Cortex of kidney (tissue), 1 donor: ENCODE measurements at places on chromosomes 7 and 10.

GRCh38 chr10:50614444-50615137 lies 9.2 kb downstream of the SGMS1 start:
- DNase-seq = no peak

- no peak for DNase-seq
These were observed 911.2 kb downstream of the TYW1 start for GRCh38 chr7:67907792-67908191.

- DNase-seq = no peak
These were observed 139.3 kb downstream of the CXCL12 start for GRCh38 chr10:44245601-44245938.

GRCh38 chr10:102291221-102291905 lies 46.0 kb downstream of the GBF1 start:
- DNase-seq = no peak

GRCh38 chr10:35452171-35452570 lies 115.9 kb downstream of the CCNY start:
- DNase-seq = no peak

- no peak for DNase-seq
These were observed 12.7 kb upstream of the AGR2 start for GRCh38 chr7:16817536-16817935.

GRCh38 chr7:70056363-70056762 lies 458.1 kb downstream of the AUTS2 start:
- DNase-seq = no peak

DNA sequence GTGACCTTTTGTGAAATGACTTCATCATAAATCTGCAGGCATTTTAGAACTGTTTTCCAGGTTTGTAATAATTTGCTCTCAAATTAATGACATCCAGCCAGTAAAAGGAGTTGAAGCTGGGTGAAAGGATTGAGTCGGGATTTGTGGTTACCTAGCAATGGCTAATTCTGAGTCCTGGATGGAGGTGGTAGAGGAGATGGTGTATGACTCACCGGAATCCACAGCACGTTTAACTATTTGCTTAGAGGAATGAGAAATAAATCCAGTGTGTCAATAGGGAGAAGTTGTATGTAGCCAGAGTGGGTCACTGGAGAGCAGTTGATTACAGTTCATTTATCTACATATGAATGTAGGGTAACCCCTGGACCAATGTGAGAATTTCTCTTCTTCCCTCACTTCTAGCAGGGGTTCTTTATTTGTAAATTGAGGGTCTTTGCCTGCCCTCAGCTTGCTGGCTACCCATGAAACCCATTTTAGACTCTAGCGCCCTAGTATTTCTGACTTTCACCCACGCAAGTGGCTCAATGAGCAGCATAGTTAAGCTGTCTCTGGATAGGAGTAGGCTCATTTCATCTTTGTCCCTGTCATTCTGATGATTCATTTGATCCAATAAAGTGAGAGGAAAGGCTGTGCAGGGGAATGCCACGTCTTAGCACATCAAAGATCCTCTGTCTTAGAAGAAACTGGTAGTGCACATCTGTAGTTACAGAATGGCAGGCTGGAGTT lies 547.8 kb downstream of the SORCS3 start:
- no peak for DNase-seq

DNA sequence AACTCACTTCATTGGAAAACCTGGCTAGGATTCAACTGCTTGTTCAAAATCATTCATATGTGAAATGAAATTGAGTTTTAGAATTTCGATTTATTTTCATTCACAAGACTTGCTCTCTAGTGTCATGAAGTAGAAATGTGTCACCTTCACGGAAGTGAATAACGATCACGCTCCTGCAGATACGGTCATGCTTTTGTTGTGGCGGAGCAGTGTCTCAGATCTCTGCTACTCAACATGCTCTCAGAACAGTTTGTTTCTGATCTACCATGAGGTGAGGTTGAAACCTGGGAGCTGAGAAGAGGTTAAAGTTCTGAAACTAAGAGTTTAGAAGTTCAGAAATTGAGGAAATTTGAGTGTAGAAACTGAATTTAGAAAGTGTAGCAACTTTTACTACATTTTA lies 13.8 kb upstream of the PITRM1 start:
- no peak for DNase-seq

GRCh38 chr10:16843252-16843870 lies 26.1 kb upstream of the RSU1 start:
- no peak for DNase-seq

DNA sequence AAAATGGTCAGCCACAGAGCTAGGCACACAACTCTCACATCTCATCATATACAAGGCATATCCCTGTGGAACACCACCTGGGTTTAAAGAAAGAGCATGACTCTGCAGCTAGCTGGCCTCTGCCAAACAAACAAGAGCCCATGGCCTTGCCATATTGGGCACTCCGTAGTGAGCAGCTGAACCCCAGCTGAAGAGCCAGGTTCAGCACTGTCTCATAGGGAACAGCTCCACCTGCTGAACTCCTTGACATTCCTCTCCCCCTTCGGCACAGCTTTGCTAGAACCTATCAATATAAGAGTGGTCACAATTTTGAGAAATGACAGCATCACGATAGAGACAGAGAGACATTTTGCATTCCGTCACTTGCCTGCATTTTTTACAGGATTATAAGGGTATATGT lies 20.0 kb downstream of the SORCS1 start:
- DNase-seq = no peak

GRCh38 chr10:27660268-27660667 lies 85.4 kb downstream of the MKX start:
- no peak for DNase-seq

- no peak for DNase-seq
These were observed 210.6 kb upstream of the FZD8 start for GRCh38 chr10:35852721-35853120.

DNA sequence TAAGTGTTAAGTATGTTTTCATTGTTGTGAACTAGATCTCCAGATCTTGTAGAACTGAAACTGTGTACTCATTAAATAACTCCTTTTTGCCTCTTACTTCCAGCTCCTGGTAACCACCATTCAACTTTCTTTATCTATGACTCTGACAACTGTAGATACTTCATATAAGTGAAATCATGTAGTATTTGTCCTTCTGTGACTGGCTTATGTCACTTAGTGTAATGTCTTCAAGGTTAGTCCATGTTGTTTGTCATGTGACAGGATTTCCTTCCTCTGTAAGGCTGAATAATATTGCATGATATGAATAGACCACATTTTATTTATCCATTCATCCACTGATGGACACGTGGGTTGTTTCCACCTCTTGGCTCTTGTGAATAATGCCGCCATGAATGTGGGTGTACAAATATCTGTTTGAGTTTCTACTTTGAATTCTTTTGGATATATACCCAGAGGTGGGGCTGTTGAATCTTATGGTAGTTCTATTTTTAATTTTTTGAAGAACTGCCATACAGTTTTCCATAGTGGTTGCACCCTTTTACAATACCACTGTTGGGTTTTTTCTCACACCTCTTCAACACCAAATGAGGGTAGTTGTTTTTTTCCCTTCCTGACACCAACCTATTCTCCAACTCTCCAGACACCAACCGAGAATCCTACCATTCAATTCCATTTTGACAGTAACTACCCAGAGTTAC lies 10.7 kb upstream of the FMC1 start:
- DNase-seq = no peak

GRCh38 chr7:91636129-91636724 lies 244.3 kb downstream of the MTERF1 start:
- DNase-seq = no peak

GRCh38 chr7:30835396-30835915 lies 64.2 kb downstream of the MINDY4 start:
- no peak for DNase-seq

GRCh38 chr10:124346831-124347230 lies 71.9 kb downstream of the OAT start:
- no peak for DNase-seq

- DNase-seq = no peak
These were observed 6.9 kb upstream of the ORAI2 start for GRCh38 chr7:102426268-102427018.

DNA sequence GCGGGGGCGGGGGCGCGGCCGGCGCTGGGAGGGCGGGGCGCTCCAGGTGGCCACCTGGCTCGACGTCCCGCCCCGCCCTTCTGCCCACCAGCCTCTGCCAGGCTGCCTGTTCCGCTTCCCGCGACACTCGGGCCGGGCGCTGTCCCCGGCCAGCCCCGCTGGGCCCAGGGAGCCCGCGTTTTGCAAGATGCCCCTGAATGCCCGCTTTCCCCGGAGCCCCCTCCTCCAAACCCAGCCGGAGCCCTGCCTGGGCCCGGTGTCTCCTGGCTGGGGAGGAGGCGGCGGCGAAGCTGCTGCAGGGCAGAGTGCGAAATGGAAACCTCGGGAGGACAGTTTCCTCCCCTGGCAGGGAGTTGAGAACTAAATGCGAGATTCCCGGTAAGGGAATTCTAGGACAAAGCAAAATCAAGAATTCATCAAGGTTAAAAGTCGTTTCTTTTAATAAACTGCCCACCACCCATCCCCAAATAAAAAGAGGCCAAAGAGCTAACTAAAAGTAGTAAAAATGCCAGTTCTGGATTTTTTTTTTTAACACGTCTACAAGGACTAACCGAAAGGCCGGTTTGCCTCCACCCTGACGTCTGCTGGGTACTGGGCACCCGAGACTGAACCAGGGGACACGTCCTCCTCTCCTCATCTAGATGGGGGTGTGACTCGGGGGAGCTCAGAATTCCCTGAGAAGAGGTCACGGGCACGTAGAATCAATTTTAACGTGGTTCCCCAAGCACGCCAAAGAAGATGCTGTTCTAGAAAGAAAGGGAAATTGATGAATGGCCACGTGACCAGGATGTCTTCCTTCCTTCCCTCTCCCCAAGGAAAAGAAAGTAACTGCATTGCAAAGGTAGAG lies 200.4 kb upstream of the NFE2L3 start:
- no peak for DNase-seq

DNA sequence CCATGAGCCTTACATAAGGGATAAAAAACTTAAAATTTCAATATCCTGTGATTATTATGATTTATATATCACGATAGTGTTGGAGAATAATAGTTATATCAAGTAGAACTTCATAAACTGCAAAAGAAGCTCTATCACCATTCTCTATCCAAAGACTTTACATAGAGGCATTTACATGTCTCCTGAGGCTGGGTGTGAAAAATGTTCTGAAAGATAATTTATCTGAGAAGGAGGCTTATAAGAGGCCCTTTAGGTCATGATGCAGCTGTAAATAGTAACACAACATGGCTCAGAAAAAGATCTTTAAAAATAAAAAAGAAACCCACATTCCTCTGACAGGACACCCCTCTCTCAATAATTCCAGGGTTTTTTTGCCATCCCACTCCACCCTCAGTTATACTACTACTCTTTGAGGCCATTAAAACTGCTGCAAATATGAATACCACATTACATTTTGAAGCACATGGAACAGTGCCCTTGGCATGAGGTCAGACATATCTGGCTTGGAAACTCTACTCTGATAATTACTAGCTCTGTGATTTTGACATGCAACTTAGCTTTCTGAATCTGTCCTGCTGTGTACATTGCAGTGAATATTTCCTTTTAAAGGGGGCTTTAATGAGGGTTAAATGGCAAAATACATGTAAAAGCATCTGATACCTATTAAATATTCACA lies 55.5 kb downstream of the SLC16A12 start:
- DNase-seq = no peak

- DNase-seq = no peak
These were observed 72.0 kb upstream of the BTBD16 start for GRCh38 chr10:122199070-122199469.

DNA sequence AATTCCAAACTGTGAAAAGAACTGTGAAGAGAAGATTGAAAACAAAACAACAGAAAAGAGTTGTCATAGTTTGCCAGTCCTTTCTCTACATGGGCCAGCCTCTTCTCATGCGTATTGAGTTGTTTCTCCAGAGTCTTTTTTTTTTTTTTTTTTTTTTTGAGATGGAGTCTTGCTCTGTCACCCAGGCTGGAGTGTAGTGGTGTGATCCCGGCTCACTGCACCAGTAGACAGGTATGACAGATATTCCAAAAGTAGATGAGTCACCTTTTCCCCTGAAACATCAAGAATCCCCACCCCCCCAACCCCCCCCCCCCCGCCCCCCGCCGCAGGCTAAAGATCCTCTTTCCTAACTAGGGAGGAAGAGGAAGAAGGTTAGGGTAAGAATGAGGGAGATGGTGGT lies 15.6 kb upstream of the KMT2C start:
- no peak for DNase-seq

DNA sequence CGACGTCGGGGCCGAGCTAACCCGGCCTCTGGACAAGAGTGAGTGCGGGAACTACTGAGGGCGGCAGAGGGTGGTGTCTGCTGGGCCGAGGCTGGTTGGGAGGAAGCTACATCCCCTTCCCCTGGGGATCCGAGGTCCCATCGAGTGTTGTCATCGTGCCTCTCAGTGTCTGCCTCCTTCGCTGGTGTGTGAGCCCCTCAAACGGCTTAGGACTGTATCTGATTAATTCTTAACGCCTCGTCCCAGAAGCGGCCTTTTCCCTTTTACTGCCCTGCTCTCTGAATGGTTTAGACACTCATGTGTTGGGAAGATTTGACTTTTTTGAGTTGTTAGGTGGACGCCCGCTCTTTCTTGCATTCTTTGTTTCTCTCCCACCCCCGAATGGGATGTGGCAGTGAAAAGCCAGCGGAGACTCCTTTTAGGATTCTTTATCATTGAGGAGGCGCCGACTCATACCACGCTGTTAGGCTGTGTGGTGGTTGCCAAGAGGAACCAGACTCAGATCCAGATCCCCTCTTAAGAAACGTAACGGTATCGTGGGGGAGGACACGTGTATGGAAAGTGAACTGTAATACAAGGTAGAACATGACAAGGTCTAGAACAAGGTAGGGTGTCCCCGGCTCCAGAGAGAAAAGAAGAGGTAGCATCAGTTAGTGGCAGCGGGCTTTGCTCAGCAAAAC lies 631 bp downstream of the SUPV3L1 start:
- no peak for DNase-seq

GRCh38 chr7:120819861-120820260 lies 38.1 kb downstream of the TSPAN12 start:
- no peak for DNase-seq

DNA sequence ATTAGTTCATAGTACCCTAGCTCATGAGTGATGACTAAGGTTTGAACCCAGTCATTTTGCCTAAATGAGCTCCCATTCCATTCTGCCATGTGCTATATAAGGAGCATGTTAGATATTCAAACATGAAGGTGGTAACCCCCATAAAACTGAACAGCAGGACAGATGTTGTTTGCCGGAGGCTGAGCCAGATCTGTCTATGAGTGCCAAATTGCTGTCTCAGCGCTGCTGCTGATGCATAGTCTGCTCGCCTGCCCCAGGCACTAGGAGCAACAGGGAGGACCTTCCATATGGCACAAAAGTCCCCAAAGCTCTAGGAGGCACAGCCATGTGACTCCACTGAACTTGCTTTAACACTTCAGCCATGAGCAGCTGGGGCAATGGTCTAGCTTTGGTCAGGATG lies 466.0 kb upstream of the GHITM start:
- DNase-seq = no peak

DNA sequence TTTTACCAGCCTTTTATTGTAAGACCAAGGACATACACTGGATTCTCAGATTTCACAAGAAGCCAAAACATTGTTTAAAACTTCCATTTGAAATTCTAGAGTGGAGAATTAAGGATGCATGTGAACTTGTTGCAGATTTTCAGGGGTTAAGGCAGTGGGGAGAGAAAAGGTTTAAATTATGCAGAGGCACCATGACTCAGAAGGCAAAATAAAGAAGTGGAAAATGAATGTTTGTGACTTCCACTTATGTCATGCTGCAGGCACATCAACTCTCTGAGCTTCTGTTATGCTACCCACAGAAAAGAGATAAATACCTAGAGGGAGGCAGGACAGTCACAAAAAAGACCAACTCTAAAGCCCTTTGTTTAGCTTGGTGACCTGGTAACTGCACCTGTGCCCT lies 84.4 kb upstream of the BET1 start:
- DNase-seq = no peak
